ENCODE measurements at places on chromosomes 1 and 21. TPM values are rescaled to one million over a fixed set of nuclear protein-coding genes. Genes with fewer than 3 reads are reported as not detected.

GRCh38 chr1:88474555-88475304 lies 209.3 kb upstream of the PKN2 start:
- no peak for DNase-seq

Gene OLIG2
- not detected for total RNA-seq

DNA sequence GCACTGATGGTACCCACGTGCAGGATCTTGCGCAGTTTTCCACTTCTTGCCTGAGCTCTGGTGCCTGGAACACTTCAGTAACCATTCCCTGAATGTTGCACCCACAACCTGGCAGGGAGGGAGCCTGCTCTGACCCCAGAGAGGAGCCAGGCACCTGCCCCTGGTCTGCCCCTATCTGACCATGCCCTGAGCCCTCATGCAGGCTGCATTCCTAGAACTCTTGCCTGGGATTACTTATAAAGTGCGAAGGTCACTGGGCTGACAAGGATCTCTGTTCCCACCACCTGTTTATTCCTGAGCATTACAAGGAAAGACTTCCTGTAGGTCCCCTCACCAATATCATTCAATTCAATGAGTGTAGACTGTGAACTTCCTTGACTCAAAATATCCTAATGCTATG lies 191.9 kb upstream of the FMN2 start:
- DNase-seq: no peak

GRCh38 chr1:222370913-222371675 lies 176.8 kb downstream of the HHIPL2 start:
- no peak for DNase-seq

GRCh38 chr1:46613661-46614603 lies 2.7 kb downstream of the MOB3C start:
- peak; percentile 75 for DNase-seq

Gene SELP
- total RNA-seq: not detected

Gene OR2T5
- not detected for total RNA-seq

Gene TLR5
- total RNA-seq: 0.11 TPM

GRCh38 chr1:94773931-94774422 lies 46.2 kb upstream of the SLC44A3 start:
- no peak for DNase-seq

Gene NEXN
- not detected for total RNA-seq

- DNase-seq: no peak
Measured at GRCh38 chr1:115640384-115640783, 1.4 kb upstream of the VANGL1 start.

Gene AK5
- not detected for total RNA-seq

GRCh38 chr1:239826736-239827135 lies 264.9 kb upstream of the FMN2 start:
- no peak for DNase-seq

GRCh38 chr1:74674278-74675048 lies 871 bp upstream of the ERICH3 start:
- DNase-seq: no peak

DNA sequence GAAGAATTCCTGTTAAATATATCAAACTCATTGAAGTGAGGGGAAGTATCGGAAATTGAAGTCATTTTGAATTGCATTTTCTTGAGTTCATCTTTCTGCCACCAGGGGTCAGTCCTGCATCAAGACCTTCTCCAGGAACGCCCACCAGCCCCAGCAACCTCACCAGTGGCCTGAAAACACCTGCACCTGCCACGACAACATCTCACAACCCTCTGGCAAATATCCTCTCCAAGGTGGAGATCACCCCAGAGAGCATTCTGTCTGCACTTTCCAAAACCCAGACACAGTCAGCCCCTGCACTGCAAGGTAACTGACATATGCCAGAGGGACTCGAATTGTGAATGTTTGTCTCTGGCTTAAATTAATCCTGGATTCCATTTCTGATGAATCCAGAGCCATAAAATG lies 22.8 kb upstream of the TARS2 start:
- peak; percentile 72 for DNase-seq

Gene FAM167B
- total RNA-seq: 0.47 TPM

GRCh38 chr21:14833666-14834351 lies 231.0 kb downstream of the NRIP1 start:
- DNase-seq: no peak

- DNase-seq: no peak
Measured at GRCh38 chr1:239858057-239858456, 233.6 kb upstream of the FMN2 start.

GRCh38 chr1:6243053-6243834 lies 735 bp upstream of the HES3 start:
- no peak for DNase-seq

DNA sequence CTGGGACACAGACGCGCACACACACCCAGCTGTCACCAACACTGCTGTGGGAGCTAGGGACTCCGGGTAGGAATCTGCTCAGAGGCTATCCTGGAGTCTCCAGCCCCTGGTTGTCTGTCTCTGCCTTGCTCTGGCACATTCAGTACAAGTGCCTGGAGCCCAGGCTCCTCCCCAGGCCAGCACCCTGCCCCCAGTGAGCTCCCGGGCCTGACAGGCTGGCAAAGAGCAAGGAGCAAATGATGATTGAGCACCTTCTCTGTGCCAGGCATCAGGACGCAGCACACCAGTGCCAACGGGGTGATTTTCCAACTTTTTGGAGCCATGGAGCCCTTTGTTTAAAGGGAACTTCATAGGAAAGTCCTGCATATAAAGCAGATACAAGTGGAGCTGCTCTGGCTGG lies 6.5 kb downstream of the CNTN2 start:
- DNase-seq: no peak

Gene PHLDA3
- total RNA-seq: 2.7 TPM

DNA sequence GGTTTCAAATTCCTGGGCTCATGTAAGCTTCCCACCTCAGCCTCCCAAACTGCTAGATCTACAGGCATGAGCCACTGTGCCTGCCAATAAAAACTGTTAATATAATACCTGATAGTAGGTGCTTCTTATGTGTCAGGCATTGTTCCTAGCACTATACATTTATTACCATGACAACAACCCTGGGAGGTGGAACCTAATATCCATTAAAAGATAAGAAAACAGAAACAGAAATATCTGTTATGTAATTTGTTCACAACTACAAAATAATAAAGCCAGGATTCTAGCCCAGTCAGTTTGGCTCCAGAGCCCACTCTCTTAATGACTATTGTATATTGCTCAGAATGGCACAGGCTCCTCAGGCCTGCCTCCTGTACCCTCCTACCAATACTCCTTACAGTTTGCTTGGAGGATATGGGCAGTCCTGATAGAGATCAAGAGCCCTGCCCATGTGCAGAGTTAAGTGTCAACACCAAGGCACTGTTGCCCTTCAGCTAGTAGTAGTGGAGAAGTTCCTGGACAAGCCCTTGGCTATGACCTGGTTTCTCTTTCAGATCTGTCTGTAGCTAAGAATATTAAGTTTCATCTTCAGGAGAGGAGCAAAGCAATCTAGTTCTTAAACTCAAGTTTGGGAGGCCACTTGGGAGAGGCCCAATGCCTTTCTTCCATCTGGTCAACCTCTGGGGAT lies 22.4 kb downstream of the RPL5 start:
- no peak for DNase-seq

- no peak for DNase-seq
Measured at GRCh38 chr21:20515446-20515845, 482.8 kb upstream of the NCAM2 start.

DNA sequence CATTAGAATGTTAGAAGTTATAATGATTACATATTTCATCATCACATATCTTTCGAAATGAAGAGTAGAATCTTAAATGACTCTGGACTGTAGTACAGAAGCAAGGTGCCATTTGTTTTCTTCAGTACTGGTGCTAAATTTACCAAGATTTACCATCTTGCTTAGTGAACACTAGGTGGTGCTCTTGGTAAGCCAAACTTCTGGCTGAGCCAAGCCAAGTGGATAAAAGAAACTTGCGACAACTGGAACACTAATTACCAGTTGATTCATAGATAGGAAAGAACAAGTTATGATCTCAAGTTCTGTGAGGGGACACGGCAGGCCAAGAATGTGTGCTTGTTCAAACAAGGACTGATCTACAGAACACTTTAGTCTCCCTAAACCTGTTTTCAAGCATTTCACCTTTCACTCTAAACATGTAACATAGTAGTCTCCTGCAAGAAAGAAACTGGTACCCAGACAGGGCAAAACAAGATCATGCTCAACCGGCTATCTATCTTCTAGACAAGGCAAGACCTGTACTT lies 19.8 kb downstream of the SPRTN start:
- DNase-seq: no peak

Gene CELA3B
- not detected for total RNA-seq

DNA sequence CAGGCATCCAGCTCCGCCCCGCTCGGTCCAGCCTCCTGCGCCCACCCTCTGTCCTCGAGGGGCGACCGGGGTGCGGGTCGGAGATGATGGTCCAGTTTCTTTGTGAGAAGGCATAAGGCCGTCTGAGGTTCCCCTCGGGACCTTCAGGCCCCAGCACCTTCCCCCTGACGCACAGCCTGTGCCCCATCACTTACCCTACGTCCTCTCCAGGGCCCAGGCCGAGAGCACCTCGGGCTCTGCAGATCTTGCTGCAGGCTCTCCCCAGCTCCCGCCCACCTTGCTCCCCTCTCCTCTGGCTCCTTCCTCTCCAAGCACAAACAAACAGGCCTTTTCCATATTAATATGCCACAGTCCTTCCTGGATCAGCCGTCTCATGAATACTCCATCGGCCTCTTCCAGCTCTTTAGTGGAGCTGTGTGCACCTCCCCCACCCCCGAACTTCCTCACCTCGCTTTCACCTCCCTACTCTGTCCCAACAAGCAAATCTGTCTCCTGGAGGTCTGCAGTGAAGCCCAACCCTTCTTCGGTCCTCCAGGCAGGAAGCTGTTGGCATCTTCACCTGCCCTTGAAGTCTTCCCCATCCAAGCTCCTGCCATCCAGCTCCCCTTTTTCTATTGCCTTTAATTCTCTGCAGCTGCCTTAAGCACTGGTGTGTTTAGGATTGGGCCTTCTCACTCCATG lies 448 bp upstream of the COL9A2 start:
- no peak for DNase-seq

Gene MOV10
- 78.0 TPM for total RNA-seq
